ENCODE measurements at places on chromosomes 5 and 9. TPM values are rescaled to one million over a fixed set of nuclear protein-coding genes. Genes with fewer than 3 reads are reported as not detected.

Gene LRRC14B
- not detected for total RNA-seq

DNA sequence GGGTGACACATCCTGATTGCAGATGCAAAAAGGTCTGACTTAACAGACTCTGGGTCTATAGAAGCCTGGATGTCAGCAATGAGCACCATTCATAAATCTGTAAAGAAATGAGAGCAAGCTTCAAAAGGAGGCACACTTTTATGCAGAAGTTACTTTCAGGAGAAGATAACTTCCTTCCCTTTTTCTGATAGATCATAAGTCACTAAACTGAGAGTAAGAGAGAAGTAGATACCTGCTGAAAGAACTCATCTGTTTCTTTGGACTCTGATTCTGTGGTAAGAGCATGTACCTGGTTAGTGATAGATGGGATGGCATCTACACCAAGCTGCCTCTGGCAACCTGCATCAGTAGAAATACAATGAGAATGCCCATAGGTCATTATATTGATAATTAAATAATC lies 525.6 kb downstream of the CETN3 start:
- no peak for DNase-seq

GRCh38 chr9:125513668-125514413 lies 193.2 kb downstream of the MAPKAP1 start:
- DNase-seq: peak; percentile 77

Gene ANKS6
- 22.2 TPM for total RNA-seq

- DNase-seq: no peak
Measured at GRCh38 chr9:130688072-130688471, 5.5 kb upstream of the EXOSC2 start.

Gene NMUR2
- not detected for total RNA-seq

Gene EHMT1
- total RNA-seq: 34.8 TPM

DNA sequence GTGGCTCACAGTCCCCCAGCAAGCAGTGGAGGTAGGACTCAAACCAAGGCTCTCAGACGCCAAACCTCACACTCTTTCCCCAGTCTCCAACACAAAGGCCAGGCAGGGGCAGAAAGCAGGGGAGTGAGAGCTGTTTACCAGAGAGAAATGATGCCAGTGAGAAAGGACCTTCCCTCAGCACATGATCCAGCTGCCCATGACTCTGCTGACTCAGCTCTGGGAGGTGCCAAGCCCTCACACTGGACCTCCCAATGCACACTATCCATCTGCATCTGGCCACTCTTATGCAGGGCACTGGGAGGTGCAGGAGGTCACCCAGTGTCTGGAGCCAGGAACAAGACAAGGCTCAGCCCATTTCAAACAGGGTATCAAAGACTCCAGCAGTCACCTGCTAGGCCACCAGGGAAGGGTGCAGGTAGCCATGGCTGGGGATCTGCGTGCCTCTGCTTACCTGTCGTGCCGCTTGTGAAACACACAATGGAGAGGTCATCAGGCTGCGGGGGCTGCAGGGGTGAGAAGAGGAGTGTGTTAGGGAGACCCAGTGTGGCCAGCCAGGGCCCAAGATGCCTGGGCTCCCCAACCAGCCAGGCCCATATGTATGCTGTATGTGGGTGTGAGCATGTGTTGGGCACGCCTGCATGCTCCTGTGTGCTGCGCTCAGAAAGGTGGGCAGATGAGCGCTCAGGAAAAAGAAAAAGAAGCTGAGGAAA lies 26.3 kb downstream of the ACSL6 start:
- no peak for DNase-seq

- peak; percentile 15 for DNase-seq
Measured at GRCh38 chr5:116739571-116739970, 164.9 kb upstream of the SEMA6A start.

Gene CCDC192
- not detected for total RNA-seq

Gene SLCO6A1
- not detected for total RNA-seq

GRCh38 chr5:80152778-80153177 lies 103.1 kb downstream of the SERINC5 start:
- DNase-seq: no peak

DNA sequence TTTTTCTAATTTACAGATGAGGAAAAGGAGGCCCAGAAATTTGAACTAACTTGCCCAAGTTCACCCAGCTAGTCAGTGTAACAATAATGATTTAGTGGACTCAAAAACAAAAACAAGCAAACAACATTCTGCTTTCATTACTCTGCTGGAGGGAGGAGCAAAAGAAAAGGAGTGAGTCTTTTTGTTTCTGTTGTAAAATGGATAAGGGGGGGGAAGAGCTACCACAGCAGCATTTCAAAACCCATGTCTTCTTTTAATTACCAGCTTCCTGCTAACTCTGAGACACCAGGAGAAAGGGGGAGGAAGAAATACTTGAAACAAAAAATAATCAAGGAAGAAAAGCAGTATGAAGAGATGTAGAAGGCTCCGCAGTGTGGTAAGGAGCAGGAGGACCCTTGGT lies 39.2 kb upstream of the EQTN start:
- DNase-seq: no peak

Gene HEMGN
- total RNA-seq: not detected

- DNase-seq: peak; percentile 68
Measured at GRCh38 chr9:112546149-112547012, 59.8 kb downstream of the KIAA1958 start.

GRCh38 chr5:16617274-16617968 lies 624 bp upstream of the RETREG1 start:
- no peak for DNase-seq

Gene GALT
- total RNA-seq: 29.6 TPM

- peak; percentile 25 for DNase-seq
Measured at GRCh38 chr5:68449380-68449779, 233.8 kb downstream of the PIK3R1 start.

GRCh38 chr5:89441965-89442364 lies 559.0 kb upstream of the MEF2C start:
- no peak for DNase-seq

DNA sequence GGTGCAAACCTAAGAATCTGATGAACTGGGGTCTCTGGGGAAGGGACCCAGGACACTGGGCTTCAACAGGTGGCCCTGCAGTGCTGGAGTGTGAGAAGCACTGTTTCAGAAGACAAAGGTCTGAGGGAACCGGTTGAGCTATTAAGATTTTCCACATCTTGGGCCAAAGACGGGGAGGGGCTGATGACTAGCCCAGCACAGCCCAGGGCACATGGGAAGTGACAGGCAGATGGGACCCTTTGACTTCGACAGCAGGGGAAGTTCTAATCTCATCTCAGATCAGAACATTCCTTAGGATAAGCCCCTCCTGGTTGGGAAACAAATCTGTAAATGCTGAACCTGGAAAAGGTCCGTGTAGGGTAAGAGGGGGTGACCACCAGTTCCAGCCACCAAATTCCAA lies 67.4 kb downstream of the RAPGEF1 start:
- DNase-seq: no peak
